Liver (tissue), 10 donors: ENCODE measurements at places on chromosomes 4 and X.

- no peak for DNase-seq
Observed at GRCh38 chrX:38651625-38652601, 90.6 kb downstream of the TSPAN7 start.

DNA sequence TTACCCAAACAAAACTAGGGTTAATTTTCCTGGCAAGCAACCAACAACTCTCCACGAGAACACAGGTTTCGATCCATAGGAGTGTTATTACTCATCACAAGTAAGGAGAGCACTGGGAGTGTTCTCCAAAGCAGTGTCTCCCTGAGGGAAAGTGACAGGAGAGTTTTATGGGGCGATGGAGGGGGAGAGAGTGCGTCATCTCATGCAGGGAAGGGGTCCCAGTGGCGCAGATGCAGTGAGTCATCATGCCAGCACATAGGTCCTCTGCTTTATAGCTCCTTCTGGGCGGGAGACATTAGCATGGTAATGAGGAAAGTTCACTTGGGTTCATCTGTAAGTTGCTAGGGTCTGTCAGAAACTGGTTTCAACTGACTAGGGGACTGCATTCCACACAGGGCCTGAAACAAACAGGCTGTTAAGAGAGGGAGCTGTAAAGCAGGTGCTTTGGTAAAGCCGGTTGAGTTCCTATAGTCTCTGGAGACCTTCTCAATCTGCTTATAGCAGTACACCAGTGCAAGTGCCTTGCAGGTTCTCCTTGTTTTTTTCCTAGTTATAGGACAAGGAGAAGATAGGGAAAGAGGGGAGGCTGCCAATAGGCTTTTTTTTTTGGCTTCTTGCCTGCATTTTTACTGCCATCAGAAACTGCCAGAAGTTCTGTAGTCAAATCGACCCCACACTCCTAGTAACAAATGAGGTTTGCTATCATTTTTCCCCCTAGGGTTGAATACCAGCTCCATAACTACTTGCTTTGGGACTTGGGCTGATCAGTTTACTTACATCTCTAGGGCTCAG is 12.8 kb upstream of the BOD1L1 start:
- DNase-seq: no peak

GRCh38 chr4:52962721-52963120 is 100.6 kb downstream of the RASL11B start:
- no peak for DNase-seq

- DNase-seq: no peak
Observed at GRCh38 chr4:12293906-12294525, 865.3 kb upstream of the HS3ST1 start.

DNA sequence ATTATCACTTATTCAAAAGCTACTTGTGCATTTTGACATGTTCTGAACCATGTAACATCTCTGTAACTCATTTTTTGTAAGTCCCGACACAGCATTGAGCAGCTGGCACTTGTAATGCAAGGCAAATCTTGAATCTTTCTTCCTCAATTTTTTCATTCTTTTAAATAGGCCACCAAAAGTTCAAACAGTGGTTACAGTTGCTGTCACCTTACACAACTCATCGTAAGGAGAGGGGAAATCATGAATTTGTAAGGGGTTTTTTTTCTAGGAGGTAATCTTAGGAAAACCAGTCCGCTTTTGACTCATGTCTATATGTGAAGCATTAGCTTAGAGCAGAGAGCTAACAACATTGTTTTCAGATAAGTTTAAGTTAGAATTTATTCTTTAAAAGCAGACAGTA is 124.5 kb downstream of the PDLIM5 start:
- no peak for DNase-seq

- DNase-seq: no peak
Observed at GRCh38 chr4:145720656-145721055, 40.7 kb downstream of the C4orf51 start.

- DNase-seq: no peak
Observed at GRCh38 chr4:81789741-81790399, 318.2 kb upstream of the RASGEF1B start.

- no peak for DNase-seq
Observed at GRCh38 chrX:2958199-2958598, 29.1 kb upstream of the ARSD start.

DNA sequence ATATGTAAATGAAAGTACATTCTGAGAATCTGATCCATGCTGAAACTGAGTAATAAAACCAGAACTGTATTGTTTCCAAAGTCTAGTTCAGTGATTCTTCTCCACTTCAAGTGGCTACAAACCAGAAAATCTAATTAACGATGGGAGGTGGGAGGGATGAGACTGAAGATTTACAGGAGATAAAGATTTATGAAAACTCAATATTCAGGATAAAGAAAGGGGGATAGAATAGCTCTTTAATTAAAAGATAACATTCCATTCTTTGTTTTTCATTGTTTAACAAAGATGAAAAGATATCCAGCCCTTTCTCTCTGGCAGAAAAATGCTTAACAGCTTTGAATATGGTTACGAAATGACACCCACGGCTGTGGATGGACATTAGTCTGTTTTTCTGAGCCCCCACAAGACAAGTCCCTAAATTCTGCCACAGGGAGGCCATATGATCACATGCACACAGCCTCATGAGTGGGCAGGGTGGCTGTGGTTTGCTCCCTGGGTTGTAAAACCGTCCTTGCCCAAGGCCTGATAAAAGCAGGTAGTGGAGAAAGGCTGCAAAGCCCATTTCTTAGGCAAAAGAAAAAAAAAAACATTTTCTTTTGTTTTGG is 36.4 kb downstream of the TMEM150C start:
- no peak for DNase-seq

GRCh38 chr4:69731847-69732246 is 28.6 kb downstream of the SULT1B1 start:
- DNase-seq: no peak

- DNase-seq: no peak
Observed at GRCh38 chrX:118143578-118143977, 27.0 kb upstream of the KLHL13 start.

DNA sequence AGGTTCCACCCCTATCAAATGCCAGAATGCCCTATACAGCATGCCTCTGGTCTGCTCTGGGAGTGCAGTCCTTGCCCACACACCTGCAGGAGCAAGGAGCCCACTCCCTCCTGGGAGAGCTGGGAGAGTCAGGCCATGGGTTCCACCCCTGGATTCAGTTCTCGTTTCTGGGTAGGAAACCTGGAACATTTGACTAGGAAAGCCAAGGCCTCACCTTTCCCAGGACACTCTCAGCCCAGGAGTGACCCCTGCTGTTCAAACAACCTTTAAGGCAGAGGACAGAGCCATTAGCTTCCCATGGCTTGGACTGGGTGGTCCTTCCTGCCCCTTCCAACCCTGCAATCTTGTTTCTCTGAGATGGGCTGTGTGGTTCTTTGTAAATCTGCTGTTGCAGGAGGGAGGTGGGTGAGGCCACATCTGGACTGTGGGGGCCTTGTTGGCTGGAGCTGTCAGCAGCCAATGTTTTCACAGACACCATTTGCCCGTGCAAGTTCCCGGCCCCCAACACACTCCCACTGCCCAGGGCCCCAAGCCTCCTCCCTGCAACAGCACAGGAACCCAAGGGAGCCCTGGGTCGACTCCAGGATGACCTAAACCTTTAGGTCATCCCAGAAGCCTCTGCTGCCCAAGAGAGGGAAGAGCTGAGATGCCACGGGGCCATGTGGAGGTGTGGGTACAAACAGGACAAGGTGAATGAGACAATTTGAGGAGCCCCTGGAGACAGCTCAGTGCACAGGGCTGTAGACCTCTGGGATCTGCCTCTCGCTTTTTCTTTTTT is 104.4 kb downstream of the PJA1 start:
- no peak for DNase-seq

- DNase-seq: no peak
Observed at GRCh38 chrX:114626323-114626722, 42.4 kb downstream of the HTR2C start.

- no peak for DNase-seq
Observed at GRCh38 chr4:176309046-176309445, 10.7 kb upstream of the SPCS3 start.

- DNase-seq: peak; percentile 39
Observed at GRCh38 chrX:101550751-101551379, 518 bp downstream of the ARMCX1 start.

- no peak for DNase-seq
Observed at GRCh38 chr4:54659749-54660535, 2.2 kb downstream of the KIT start.

- DNase-seq: no peak
Observed at GRCh38 chr4:43337707-43338106, 445.2 kb downstream of the GRXCR1 start.

- DNase-seq: no peak
Observed at GRCh38 chr4:69060651-69061308, 35.5 kb upstream of the UGT2B7 start.

DNA sequence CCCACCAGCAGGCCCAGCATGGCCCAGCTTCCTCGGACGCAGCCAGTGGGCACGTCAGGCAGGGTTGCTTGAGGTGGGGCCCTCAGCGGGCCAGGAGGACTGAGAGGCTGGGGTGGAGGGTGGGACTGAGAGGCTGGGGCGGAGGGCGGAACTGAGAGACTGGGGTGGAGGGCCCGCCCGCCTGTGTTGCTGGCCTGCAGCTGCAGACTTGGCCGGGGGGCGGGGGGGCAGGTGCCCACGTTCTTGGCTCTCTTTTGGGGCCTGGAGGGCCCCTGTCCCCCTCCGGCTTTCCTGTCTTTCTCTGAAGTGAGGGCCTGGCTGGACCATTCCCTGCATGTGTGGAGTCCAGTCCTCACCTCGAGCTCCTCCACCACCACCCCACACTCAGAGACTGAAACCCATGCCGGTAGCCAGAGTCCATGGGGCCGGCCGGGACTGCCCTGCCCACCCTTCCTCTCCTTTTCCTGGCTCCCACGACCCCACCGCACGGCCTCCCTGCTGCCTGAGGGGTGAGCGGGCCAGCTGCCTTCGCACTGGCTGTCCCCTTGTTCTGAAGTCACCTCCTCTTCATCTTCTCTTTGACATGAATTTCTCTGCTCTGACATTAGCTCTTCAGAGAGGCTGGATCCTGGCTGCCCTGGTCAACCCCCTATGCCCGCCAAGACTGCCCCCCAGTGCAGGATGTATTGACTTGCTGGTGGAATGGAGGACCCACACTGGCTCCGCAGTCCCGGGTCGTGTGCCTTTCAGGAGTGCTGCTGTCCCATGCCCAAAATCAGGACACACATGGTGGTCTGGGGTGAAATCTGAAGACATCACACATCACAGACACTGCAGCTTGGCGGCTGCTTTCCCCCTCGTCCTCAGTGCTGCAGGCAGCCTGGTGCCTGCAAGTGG is 10.1 kb upstream of the NKX1-1 start:
- DNase-seq: no peak

DNA sequence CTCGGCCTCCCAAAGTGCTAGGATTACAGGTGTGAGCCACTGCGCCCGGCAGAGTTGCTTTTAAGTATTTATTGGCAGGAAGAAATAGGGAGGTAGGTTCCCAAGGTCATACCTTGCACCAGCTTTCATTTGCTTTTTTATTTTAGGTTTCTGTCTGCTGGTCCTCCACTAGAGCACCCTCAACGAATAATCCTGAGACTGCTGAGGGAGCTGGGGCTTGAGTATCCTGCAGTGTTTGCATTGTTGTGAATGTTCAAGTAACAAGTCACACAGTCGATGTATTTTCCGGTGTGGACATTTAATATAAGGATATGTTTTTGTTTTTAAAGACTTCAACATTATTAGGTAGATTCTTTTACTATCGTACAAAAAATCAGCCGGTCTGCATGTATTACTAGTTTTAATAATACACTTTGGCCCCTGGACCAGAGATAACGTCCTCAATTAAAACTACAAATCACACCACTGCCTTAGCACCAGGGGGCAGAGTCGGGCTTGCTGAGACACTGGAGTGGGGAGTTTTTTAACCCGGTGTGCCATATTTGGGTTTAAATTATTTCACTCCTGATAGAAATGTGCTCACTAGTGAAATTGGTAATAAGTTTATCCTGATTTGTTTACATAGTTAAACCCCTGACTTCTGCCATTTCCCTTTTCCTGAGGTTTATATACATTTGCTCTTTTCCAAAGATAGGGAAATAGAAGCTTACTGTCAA is 11.6 kb downstream of the SMIM20 start:
- DNase-seq: no peak

- DNase-seq: no peak
Observed at GRCh38 chrX:103666202-103667107, 20.0 kb downstream of the MORF4L2 start.

- no peak for DNase-seq
Observed at GRCh38 chr4:53026233-53026632, 164.1 kb downstream of the RASL11B start.

GRCh38 chr4:74397748-74398426 is 32.9 kb downstream of the EREG start:
- no peak for DNase-seq

- DNase-seq: no peak
Observed at GRCh38 chrX:113933931-113934330, 650.0 kb upstream of the HTR2C start.
